NCI-H2081 (cell line): ENCODE measurements at places on chromosomes 3 and 15.

GRCh38 chr3:179801856-179802255, 149.0 kb downstream of the USP13 start:
- no peak for DNase-seq

DNA sequence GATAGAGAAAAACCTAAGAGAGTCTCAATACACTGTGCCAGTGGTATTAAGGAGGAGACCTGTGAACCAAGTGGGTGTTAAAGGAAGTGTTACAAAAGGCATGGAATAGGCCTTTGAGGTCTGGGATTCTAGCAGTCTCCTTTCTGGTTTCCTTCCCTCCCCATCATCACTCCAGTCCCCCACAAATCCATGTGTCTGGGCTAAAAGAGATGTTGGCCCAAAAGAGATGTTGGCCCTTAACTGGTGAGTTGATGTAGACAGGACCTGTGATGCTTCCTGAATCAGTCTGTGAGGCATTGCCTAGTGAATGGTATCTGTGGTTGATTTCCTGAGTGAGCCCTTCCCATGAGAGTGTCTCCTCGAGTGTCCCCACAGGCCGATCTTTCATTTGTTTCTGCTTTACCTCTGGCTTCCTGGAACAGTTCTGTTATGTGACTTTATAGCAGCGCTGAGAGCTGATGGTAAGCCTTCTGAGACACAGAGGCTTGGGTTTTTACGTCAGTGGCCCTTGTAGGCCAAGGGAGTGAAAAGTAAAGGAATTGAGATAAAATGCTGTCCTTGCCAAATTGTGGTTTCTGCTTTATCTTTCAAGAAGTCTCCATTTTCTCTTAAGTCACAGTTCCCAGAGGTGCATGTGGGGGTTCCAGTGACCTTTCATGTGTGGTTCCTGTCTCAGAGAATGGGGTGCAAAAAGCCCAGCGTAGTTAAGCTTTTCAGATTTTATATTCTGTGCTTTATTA, 87.8 kb downstream of the KLHL25 start:
- no peak for DNase-seq

DNA sequence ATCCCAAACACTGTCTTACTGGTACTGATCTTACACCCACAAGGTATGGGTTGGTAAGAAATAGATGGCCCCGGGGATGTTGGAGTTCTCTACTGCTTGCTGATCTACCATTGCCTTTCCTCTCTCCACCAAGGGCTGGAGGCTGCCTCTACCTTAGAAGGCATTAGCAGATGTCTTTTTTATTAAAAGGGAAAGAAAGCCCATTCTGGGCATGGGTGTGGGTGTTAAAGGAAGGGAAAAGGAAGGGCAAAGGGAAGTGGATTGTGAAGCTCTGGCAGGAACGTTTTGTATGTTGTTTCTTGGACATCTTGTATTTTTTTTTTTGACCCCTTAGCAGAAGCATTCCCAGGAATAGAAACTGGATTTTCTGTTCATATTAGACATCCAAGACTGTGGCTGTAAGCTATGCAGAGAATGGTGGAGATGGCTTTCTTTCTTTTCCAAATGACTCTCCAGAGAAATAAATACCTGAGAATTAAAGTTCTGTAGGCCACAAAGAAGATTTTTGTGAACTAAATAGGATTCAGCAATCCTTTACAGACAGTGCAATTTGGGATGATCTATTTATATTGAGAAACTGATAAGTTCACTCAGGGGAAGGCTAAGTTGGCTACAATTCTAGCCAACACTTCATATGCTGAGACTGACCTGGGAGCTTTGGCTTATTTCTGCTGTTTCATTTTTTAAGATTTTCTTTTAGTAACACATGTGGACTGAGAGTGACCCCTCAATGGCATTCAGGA, 108.8 kb downstream of the TOP2B start:
- no peak for DNase-seq

- DNase-seq, result no peak
Observed at GRCh38 chr3:4986175-4986781, 7.0 kb downstream of the BHLHE40 start.

DNA sequence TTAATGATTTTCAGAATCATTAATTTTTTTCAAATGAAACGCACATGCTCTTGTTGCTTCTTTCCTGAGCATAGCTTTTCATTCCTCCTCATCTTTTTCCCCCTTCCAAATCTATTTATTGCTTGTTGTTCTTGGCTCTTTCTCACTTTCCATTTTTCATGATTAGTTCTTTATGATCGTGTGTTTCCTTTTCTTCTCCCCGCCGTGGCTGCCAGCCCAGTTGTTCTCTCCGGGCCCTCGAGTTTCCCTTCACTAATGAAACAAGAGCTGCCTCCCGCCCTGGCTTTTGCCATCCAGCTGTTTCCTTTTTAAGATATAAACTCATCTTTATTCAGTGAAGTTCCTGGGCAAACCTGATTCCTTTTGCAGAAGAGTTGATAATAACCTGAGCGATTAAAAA, 170.2 kb upstream of the NR2F2 start:
- DNase-seq, result no peak

DNA sequence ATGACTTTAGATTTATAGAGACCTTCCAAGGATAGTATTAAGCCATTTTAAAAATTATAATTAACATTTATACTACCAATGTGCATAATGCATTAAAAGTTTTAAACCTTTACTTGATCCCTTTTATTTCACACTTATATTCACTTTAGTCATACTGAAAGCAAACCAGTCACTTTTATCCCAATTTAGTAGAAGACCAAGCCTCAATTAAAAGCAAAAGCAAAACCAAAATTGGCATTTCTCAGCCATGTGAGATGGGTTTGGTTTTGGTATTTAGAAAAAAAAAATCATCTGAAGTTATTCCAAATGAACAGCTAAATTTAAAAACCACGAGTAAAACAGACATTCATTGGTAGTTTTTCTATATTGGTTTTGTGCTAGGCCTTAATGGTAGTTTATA, 249.4 kb downstream of the LPP start:
- DNase-seq, result no peak

DNA sequence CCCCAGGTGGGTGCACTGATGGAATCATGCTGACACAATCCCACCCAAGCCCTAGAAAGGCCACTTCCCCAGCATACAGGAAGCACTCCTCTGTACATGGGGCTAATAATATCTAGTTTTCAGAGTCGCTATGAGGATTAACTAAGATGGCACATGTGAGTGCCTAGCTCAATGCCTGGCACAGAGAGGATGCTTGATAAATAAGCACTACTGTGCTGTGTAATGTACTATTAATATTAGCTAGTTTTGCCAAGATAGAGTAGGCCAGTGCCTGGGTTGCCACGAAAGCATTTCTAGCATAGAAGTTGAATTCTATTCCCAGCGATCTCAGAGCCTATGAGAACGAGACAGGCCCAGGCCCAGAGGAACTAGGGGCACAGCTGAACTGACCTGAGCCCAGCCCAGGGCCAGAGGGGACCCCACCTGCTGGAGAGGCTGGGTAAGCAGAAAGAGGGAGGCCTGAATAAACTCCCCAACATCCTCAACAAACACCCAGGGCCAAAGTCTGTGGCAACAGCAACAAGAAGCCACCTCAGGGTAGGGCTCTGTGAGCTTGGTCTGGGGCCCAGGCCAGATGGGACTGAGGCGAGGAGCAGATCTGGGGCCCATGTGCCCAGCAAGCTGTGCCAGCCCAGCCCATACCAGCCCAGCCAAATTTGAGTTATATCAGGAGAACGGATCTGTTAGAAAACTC, 7.6 kb upstream of the SEMA7A start:
- DNase-seq, result no peak

DNA sequence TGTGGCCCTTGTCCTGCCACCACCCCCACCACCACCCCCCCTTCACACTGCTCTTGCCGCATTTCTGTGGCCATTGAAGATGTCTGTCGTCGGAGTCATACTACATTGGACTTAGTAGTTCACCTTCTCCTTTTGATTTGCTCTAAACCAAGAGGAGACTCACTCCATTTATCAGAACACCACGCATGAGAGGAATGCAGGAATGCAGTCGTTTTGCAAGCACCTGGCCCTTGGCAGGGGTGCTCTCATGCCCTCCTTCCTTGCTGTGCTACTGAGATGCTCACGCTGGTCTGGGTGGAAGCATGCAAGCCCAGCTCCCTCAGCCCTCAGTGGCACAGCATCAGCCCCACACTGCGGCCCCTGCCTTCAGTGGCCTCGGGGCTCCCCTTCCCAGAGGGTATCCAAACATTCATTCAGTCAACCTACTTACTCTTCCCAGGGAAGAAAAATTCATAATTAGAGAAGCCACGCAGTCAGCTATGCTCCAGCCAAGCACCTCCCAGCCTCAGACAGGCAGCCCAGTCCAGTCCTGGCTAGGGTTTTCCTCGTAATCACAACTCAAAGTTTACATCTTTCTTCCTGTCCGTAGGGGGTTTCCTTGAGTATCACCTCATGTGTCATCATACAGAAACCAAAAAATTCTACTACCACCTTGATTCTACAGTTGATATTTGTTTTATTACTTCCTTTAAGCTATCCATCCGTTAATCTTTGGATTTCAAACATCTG, 520.0 kb downstream of the GABRG3 start:
- no peak for DNase-seq

- DNase-seq, result no peak
Observed at GRCh38 chr3:53858096-53858741, 11.9 kb downstream of the IL17RB start.

- DNase-seq, result no peak
Observed at GRCh38 chr15:43954181-43954621, 127.4 kb downstream of the WDR76 start.

DNA sequence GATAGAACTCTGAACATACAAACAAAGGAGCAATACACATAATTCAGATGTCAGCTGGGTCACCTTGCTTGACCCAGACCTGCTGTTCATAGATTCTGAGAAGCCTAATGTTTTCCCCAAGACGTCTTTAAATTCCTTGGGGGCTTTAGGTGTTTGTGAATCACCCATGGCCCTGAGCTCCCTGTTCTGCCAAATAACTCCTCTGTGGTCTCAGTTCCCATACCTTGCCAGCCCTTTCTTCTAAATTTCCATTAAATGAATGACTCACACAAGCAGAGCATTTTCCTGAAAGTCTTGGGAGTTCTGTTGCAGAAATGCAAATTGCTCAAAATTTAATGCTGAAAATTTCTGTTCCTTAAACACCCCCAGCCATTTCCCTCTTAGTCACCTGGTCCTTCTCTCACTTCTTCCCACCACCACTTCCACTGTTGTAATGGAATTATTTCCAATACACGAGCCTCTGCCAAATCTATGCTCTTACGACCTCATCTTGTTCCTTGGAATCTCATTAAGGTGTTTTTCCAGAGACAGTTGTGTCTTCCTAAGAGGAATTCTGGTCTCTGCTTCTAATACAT, 33.4 kb upstream of the PSMD6 start:
- DNase-seq, result no peak

GRCh38 chr3:108110934-108111333, 20.1 kb upstream of the CD47 start:
- DNase-seq, result no peak

DNA sequence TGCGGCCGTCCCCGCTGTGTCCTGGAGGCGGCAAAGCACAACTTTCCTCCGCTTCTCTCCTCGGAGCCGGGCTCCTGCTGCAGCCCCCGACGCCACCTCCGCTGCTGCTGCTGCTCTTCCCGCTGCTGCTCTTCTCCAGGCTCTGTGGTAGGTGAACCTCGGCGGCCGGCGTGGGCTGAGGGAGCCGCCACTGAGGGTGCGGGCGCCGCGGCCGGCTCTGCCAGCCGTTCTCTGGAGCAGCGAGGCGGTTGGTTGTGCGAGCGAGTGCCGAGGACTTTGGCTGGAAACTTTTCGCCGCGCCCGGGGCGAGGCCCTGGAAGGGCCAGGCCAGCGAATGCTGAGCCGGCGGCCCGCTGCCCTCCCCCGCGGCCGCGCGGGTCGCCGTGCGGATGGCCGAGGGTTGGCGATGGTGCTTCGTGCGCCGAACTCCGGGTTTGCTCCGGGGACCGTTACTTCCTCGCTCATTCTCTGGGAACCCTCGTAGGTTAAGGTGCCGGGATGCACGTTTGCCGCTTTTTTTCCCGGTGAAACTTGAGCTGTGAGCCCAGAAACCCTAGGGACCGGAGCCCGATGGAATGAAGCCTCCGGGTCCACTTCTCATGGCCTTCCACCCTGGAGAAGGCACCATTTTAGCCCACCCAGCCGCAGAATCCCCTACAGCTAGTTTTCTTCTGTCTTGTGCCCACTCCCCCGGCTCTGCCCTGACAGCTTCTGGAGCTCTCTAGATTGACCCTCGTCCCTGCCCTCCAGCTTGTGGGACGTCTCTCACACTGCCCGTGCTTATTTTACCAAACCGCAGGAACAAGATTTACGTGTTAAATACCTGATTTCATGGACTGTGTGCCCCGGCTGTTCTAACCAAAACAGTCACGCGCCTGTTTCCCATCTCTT, 660 bp downstream of the NECTIN3 start:
- peak; percentile 17 for DNase-seq

GRCh38 chr3:188792793-188793192, 379.0 kb upstream of the TPRG1 start:
- no peak for DNase-seq

DNA sequence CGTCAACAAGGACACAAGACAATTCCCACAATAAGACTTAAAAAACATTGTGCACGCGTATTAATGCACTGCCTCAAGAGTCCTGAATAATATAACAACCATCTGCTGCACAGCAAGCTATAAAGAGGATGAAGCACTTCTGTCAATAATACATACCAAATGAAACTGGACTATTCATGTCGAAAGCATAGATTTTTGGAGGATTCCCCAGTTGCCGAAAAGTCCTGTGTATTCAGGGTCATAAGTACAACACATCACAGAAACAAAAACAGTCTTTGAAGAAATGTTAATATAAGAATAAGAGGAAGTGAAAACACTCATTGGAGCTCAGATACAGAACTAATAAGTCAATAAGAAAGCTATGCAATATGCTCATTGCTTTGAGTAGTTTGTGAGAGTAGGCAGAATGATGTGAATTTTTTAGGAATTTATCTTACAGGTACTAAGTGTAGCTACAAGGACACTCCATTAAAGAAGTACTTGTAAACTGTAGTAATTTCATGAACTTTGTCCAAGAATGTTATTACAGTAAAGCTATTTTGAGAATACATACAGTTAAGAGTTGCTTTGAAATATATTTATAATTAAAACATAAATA, 31.6 kb downstream of the CBLB start:
- no peak for DNase-seq

- no peak for DNase-seq
Observed at GRCh38 chr15:63277893-63278456, 570 bp downstream of the APH1B start.

DNA sequence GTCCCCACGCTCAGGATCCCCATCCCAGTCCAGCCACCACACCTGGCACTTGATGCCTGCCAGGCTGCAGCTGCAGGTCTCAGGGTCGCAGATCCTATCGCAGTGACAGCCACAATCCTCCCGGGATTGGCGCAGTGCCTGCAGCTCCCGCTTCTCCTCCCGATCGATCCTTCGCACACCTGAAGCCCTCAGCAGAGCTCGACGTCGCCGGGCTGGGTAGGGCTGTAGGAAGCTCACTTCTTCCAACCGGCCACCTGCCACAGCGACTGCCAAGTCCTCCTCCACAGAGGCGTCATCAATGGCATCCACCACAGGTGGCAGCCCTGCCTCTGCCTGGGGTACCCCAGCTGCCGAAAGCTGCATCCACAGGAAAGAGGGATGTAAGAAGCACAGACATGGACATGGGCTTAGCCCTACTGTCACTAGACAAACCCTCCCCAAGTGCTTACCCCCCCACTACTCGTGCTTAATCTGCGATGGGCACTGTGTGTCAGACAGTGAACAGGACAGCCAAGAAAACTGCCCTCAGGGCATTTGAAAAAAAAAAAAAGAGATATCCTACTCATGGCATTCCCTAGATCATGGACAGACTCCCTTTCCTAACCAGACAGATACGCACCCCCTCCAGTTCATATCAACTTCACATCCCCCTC, 9.2 kb downstream of the CSRNP1 start:
- DNase-seq, result peak; percentile 91
